Astrocyte of the spinal cord (primary cell): ENCODE measurements at places on chromosomes 5 and 9.
A peak's percentile ranks its signal among the peaks of the same experiment; 100 is the strongest.

GRCh38 chr5:133779828-133780475 is 167.6 kb upstream of the FSTL4 start:
- no peak for DNase-seq

DNA sequence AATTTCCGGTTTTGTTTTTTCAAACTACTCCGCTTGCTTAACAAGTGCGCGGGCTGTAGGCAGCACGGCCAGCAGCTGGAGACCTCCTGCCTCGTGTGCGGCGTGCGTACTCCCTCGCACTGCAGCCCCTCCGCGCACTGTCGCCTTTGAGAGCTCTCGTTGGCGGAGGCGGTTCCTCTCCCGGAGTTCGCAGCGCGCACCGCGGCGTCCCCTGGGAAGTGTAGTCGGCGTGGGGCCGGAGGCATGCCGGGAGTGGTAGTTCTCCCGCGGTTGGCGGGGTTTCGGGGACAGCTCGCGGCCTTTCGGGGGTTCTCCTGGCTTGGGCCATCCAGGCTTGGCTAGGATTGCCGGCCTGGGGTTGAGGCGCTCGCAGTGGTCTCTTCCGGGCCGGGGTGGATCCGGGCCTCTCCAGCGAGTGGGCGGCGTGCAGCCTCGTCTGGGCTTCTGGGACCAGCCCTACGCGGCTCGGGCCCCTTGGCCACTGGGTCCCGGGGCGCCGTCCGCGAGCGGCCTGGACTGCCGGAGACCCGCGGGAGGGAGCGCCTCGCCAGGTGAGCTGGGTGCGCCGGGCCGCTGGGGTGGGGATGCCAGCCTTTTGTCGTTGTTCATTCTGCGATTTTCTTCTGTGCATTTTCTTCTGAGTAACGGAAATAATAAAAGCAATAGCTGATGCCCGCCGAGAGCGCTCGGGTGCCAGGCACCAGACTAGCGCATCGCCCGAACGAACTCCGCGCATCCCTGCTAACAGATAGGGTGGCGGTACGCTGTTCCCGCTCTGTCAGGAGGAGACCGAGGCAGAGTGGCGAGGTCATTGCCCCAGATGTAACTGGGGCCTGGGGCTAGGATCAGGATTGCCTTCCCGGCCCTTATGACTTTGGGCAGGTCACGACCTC is at the start of gene ZNF354C:
TSS of gene ZNF354C (plus strand) at position 258 of the 893 bp plus-strand sequence. CDS start 1,696 bp downstream, outside the sequence.
- DNase-seq = peak; percentile 92

- peak; percentile 38 for DNase-seq
Observed at GRCh38 chr5:40841068-40841805, at the start of gene CARD6. TSS of gene CARD6 (plus strand) at chr5:40841367. CDS start at chr5:40841383, 16 bp downstream.

DNA sequence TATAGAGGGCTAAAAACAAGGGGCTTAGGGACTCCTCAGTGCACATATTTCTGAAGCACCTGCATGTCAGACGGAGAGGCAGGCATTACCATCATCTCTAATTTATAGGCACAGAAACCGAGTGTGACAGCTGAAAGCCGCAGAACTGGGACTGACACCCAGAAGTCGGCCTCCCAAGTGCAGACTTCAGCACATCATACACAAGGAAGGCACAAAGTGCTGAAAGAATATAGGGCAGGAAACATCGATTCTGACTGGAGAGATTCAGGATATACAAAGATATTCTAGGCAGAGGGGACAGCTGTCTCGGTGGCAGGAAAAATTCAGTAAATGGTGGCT is 11.2 kb downstream of the MRPS27 start:
- DNase-seq = no peak

- no peak for DNase-seq
Observed at GRCh38 chr5:178069909-178070308, 43.4 kb upstream of the N4BP3 start.

DNA sequence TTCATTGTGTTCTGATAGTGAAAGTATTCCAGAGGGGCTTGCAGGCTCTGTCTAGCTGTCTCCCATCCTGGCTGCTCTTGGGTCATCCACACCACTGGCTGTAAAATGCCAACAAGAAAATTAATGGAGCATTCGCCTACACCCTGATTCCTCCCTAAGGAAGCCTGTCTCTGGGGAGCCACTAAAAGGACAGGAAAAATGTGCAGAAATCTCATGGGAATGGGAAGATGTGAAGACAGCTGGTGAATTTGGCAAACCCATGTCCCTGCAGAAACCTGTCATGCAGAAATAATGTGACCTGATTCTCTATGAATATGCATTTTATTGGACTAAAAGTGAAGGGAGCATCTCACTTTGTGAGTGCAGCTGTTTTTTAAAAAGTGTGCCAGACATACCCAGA is 265.6 kb downstream of the TUSC1 start:
- no peak for DNase-seq

DNA sequence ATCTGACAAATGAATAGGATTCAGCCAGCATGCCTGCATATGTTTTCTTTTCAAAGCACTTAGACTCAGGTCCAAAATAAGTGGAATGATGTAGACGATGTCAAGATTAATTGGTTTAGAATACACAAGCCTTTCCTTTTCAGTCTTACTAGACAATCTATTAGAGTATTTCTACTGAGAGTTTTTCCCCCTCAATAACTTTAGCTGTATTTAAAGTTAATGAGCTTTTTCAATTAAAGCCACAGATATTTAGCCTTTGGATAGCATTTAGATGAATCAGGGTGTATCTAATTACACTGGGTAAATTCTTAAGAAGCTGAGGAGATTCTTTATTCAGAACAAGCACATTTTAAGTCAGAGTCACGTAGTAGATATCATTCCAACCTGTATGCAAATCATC is 198.7 kb upstream of the MPDZ start:
- peak; percentile 53 for DNase-seq

- DNase-seq = no peak
Observed at GRCh38 chr5:55554585-55555202, 19.9 kb upstream of the PLPP1 start.

GRCh38 chr5:355379-355935 is 33.9 kb downstream of the AHRR start:
- DNase-seq = no peak

GRCh38 chr5:115850744-115851416 is 9.1 kb downstream of the AP3S1 start:
- DNase-seq = peak; percentile 25

GRCh38 chr9:13387734-13388067 is 108.2 kb upstream of the MPDZ start:
- DNase-seq = no peak

DNA sequence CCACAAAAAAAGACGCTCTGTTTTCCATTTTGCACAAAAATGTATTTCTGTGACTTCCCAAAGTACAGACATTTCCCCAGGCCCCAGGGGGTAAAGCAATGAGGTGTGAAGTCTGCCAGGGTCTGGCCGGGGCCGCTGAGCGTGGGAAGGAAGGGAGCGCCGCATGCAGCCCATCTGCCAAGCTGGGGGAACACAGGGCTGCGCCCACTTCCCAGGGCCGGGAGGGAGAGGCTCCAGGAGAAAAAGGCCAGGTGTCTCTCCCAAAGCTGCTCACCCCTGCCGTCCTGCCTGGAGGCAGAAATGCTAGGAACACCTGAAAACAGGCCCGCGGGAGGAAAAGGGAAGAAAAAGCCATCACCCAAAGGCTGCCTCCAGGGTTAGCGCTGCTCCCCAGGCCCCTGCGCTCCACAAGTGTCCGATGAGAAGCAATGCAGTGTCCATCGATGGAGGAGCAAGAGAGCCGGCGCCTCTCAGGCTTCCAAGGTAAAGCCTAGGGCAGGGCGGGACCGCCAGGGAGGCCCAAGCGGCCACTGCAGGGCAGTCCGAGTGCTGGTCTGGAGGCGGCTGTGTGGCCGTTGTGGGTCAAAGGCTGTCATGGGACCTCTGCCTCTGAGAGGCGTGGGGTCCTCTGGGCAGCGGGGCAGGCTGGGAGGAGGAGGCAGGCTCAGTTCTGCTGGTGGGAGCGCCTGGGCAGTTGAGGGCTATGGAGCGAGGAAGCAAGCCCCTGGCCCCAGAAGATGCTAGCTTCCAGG is 6.0 kb upstream of the ZDHHC12 start:
- DNase-seq = no peak

DNA sequence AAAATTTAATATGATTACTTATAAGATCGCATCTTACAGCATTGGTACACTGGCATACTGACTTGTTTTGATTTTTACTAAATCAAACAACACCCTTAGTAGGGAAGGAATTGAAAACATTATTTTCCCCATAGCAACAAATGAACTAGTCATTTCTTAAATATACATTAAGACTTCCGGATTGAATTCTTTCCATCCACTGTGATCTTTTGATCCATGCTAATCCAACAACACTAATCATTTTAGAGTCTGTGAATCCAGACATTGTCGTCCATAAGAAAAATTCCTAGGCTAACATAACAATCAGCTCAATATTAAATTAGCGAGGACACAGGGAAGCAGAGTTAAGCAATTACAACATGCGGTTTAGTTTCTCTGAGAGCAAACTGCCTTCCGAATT is 21.6 kb upstream of the ERAP1 start:
- DNase-seq = no peak

- no peak for DNase-seq
Observed at GRCh38 chr5:71899865-71900342, 180.8 kb downstream of the CARTPT start.

DNA sequence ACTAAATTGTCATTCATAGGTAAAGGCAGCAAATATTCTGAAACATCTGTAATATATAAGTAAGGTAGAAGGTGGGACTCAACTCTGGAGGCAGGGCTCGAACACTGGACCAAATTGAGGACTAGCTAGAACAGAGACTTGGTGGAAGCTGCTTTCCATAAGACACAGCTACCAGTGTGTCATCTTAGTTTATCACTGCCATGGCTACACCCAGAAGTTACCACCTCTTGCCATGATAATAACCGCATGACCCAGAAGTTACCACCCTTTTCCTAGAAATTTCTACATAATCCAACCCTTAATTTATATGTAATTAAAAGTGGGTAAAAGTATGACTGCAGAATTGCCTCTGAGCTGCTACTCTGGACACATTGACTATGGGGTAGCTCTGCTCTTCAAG is 99.7 kb downstream of the STARD4 start:
- no peak for DNase-seq

- DNase-seq = no peak
Observed at GRCh38 chr5:110644357-110644756, 82.1 kb downstream of the TMEM232 start.

DNA sequence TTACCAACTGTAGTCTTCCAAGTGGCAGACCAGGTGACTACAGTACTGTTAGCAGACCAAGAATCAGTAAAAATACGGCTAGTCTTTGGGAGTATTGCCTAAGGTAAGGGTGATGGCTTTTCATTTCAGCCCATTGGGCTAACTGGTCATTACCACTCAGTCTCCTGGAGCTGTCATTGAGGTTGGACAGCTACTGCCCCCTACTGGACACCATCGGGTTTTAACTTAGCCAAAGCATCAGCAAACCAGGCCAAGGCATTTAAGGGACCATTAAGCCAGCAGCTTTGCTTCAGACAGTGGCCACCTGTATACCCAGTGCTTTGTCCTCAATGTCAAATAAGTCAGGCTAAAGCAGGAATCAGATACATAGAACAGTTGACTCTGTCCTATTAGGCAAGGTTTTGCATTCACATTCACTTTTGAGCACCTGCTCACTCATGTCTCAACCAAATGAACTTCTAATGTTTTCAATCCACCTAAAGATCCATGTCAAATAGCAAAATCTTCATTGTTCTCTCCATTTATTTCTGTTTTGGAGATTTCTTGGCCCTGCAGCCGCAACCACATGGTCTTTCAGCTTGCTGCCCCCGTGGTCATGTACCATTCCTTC is 117.2 kb downstream of the INVS start:
- DNase-seq = peak; percentile 43

DNA sequence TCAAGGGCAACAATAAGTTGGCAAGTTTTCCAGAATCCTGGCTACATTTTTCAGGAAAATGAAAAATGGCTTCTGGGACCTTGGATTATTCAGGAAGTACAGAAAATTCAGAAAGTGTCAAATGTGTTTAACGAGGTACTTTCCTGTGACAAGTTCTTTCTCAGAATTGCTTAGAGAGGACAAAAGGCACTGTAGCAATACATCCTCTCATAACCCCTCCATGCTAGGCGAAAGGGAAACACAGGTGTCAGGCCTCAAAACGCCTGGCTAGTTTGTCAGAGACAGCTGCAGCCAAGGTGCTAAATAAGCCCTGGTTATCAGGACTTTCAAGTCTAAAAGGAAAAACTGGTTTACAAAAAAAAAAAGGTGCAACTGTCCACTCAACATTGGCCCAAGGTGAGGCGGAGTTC is 115.2 kb downstream of the GNAQ start:
- no peak for DNase-seq

DNA sequence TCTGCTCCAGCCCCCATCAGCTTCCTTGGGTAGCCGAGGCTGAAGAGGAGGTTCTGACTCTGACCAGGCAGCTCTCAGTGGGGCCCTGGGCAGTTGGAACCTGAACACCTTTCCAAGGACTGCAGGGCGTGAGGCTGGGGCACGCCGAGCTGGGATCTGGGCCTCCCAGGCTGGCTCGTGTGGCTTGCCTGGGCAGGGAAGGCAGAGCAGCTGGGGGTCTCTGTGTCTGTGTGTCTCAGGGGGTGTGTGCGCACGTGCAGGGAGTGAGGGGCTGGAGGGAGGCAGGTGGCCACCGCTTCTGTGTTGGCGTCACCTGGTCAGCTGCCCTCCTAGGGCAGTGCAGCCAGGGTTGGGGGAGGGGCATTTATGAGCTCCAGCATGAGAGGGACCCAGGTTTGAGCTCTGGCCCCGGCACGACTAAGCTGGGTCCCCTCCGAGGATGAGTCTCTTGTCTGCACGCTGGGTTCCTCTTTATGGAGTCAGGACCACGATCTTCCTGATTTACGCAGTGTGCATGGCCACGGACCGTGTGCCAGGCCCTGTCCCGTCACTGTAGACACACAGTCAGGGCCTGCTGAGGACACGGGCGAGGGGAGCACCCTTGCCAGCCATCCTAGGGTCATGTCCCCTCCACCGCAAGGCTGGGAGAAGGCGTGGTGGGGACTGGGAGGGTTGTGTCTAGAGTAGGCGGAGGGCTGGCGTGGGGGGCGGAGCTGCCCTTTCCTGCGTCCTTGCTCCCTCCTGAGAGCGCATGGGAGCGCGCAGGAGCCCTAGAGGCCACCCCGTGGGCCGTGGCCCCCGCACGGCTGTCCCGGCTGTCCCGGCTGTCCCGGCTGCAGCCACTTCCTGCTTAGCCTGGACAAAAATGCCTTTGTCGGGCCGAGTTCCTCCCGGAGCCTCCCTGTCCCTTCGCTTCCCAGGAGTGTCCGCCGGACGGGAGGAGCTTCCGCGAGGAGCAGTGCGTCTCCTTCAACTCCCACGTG is 4.6 kb downstream of the ADAMTSL2 start:
- no peak for DNase-seq

GRCh38 chr5:180360078-180360957 is 7.2 kb upstream of the GFPT2 start:
- DNase-seq = no peak

DNA sequence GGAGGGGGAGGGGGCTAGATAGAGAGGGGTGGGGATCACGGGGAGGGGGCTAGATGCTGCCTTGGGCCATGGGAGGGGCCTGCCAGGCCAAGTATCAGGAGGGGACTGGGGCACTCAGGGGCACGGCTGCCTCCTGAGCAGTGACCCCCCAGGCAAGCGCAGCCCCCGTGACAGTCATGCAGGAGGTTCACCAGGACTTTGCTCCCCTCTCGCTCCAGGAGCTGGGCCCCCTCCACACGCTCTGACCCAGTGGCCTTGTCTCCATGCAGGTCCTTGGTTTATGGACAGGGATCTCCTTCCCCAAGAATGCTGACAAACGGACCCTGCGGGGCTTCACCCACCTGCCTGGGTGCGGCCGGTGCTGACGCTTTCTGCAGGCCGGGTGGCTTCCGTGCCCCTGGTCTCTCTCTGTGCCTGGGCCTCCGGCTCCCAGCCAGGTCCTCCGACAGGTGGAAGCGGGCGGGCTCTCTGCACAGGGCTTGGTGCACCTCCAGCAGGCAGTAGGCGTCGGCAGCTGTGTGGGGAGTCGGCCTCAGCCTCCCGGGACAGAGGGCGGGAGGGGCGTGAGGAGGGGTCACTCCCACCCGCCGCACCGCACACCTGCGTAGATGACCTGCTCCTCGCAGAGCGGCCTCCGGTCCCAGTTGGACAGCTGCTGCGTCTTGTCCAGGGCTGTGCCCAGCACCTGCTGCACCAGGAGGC is 46.8 kb upstream of the NRARP start:
- DNase-seq = no peak
